CD4-positive, alpha-beta T cell treated with Interleukin-6 at 100 ng/mL for 8 hours (primary cell): ENCODE measurements at places on chromosomes 2 and 18.

- no peak for DNase-seq
These were observed 98.0 kb upstream of the EFEMP1 start for GRCh38 chr2:56021579-56021978.

DNA sequence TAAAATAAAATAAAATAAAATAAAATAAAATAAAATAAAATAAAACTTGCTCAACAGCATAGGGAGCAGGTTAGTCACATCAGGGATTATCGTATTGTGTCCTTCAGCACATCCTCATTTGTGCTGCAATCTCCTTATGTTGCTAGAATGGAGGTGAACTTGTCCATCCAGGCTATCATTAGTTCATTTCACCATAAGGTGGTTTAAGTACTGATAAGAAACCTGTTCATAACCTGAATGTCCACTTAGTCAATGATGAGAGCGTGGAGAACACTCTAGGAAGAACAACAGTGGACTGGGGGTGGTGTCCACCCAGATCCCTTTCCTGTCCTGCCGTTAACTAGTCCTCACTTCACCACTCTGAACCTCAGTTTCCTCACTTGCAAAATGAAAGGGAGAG, 21.9 kb downstream of the DHRS9 start:
- DNase-seq, result no peak

GRCh38 chr2:181111059-181111458, 130.7 kb downstream of the UBE2E3 start:
- no peak for DNase-seq

- no peak for DNase-seq
These were observed 133.6 kb upstream of the XPO1 start for GRCh38 chr2:61671561-61672315.

GRCh38 chr18:48622911-48623431, 84.1 kb downstream of the CTIF start:
- DNase-seq, result no peak

- no peak for DNase-seq
These were observed 7.6 kb downstream of the SERPINE2 start for GRCh38 chr2:224031358-224031970.

DNA sequence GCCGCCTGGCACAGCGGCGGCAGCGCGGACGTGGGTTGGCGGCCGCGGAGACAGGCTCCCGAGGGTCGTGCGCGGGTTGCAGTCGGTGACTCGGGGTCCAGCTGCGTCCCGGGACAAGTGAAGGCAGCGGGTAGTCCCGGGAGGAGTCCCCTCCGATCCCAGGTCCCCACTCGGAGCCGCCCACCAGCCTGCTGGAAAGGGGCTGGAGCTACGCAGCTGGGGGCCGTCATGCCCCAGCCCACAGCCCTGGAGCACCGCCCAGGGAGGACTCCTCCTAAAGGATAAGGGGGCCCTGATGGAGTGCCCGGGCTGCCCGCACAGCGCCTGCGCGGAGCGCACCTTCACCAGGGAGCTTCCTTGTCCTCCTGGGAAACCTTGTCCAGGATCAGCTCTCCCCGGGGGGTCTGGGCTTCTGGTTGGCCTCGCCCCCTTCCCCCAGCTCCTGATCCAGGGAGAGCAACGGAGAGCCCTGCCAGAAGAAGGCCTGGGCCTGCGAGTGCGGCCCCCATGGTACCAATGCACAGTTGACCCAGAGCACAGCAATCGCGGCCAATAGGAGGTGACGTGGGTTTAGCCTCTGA, 25.9 kb upstream of the ALPP start:
- no peak for DNase-seq

- DNase-seq, result no peak
These were observed 1.4 kb downstream of the STAT4 start for GRCh38 chr2:191149391-191149790.

- no peak for DNase-seq
These were observed 47.0 kb downstream of the ACKR3 start for GRCh38 chr2:236616624-236617023.

DNA sequence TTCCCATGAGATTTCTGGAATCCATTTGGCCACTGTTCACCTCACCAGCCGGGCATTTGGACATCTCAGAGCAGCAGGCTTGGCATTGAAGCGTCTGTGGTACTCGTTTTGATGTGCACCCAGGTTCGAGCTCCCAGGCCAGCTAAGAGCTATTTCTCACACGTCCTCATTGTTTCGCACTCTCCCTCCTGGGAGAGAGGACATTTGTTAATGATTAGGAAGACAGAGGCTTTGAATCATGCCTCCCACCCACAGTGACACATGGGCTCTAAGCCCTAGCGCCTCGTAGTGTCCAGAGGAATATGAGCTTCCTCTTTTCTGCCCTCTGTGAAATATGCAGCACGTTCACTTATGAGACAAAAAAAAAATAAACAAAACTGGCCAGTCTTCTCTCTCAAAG, 361.8 kb downstream of the RND3 start:
- no peak for DNase-seq

DNA sequence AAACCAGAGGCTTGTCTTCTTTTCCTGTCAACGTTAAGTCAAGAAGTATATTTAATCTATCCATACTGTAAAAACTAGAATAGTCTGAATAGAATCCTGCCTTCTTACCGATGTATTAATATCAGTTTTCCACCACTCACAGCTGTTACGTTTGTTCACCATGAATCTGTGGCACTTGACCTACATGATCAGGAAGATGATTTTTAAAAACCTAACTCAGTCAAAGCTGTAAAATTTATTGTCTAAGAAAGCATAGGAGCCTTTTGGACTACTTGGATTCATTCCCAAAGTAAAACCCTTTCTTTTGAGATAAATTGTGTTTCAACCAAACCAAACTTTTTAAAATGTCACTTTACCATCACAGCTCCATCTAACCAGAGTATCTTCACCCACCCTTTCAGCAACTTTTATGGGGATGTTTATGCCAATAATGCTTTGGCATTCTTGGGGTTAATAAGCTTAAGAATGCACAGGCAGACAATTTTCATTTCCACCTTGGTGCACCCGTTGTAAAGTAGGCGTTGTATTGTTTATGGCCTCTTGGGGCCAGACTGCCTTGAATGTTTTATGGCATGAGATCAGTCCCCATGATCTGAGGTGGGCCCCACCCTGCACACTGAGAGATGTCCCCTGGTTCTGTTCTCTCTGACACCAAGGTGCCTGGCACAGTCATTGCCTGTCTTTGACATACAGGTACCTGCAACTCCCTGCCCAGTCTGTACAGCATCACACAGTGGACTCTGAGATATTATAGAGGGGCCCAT, 176.2 kb upstream of the EPAS1 start:
- no peak for DNase-seq

DNA sequence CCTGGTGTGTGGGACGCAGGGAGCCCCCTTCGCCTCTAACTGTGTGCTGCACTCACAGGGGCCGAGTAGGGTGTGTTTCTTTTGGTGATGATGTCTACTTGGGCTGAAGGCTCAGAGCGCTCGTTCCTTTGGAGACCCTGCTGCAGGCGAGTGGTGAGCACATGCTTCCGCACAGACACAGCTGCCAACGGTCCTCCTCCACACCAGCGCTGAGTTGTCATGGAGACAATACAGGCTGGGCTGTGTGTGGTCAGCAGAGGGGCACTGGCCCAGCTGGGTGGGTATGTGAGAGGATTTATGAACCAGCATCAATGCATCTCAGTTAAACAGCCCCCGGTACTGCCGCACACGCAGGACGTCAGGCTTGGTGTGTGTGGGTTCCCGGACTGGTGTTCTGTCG, 143.5 kb downstream of the SH3RF3 start:
- no peak for DNase-seq

GRCh38 chr2:138712212-138712979, 67.8 kb downstream of the NXPH2 start:
- DNase-seq, result no peak

DNA sequence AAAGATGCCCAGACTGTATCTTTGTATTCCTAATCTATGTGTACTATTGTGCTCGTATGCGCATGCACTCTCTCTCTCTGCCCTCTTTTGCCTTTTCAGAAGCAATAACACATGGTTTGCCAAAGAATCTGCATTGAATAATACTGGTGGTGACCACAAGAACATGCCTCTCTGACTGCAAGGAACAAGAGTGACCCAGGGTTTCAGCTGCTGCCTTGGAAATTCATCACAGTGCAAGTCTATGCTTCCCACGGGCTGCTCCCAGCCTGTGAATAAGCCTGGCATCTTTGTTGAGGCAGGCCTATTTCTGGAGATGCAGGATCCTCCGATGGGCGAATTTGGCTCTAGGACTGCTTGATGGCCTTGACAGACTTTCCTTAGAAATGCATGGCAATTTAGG, 689.4 kb upstream of the FANCL start:
- no peak for DNase-seq

GRCh38 chr2:108634011-108634410, 85.3 kb upstream of the RANBP2 start:
- no peak for DNase-seq

GRCh38 chr2:36672199-36672598, 24.3 kb upstream of the VIT start:
- DNase-seq, result no peak

DNA sequence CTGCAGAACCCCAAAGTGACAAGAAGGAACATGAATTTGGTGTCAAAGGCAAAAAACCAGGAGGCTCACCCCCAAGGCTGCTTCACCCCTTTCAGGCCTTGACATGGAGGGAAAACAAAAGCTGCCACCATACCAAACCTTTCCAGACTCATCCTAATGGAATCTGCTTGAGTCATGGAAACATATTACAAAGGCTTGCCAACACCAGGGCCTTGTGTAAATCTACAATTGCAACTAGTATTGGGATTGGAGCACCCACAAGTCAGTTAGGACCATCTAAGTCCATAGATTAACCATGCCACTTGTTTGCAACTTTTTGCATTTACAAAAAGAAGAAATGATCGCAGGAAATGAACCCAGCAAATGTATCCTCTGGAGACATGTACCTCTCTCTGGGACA, 297.6 kb downstream of the CDCA7 start:
- no peak for DNase-seq
